ENCODE measurements at places on chromosomes 4 and X. TPM values are rescaled to one million over a fixed set of nuclear protein-coding genes. Genes with fewer than 3 reads are reported as not detected.

The H2BW2 gene
- total RNA-seq = not detected

The CCSER1 gene
- 2.3 TPM for total RNA-seq

The ALPK1 gene
- 2.5 TPM for total RNA-seq

The GASK1B gene
- total RNA-seq = 44.9 TPM

DNA sequence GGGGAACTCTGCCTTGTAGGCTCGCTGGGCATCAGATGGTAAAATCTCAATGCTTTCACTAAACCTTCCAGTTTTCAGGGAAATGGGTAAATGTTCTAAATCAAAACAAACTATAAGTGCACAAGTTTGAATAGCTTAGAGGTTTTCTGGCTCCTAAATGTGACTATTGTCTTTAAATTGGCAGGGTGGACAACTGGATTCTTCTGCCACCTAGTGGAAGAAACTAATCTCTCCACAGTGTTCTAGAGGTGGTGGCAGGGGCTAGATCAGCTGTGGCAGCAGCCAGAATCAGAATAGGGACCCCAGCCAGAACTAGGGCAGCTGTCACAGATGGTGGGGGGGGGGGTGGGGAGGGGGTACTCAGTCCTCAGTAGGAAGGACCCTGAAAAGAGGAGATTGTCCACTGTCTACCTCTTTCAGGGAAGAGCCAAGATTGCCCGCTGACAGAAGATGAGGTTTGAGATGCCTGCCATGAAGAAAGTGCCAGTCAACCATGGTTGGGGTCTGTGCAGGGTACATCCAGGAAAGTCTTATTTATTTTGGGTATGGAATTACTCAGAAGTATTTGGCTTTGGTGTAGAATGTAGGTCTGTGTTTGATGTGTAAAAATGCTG, 201.4 kb downstream of the CCNG2 start:
- DNase-seq = peak; percentile 22

- DNase-seq = no peak
Measured at GRCh38 chr4:20408611-20409010, 156.9 kb downstream of the SLIT2 start.

- DNase-seq = no peak
Measured at GRCh38 chr4:15740764-15741404, 37.2 kb upstream of the CD38 start.

- DNase-seq = no peak
Measured at GRCh38 chr4:73976716-73977115, 5.1 kb downstream of the PF4 start.

- DNase-seq = no peak
Measured at GRCh38 chr4:144289667-144290428, 149.3 kb upstream of the GYPA start.

DNA sequence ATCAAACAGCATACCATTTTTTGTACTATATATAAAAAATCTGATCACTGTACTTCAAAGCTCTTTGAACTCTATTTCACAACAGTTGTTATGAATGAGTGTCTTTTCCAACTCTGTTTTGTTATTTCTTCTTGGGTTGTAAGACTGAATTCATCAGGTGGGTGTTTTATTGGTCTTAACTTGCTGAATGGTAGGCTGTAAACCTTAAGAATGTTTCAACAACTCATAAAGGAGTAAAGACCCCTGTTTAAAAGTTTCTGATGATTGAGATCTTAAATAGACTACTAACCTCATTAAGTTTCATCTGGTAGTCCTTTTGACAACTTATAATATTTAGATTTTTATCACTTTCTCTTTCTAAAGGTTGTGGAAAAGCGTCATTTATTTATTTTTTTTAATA, 18.4 kb upstream of the STAG2 start:
- DNase-seq = no peak

DNA sequence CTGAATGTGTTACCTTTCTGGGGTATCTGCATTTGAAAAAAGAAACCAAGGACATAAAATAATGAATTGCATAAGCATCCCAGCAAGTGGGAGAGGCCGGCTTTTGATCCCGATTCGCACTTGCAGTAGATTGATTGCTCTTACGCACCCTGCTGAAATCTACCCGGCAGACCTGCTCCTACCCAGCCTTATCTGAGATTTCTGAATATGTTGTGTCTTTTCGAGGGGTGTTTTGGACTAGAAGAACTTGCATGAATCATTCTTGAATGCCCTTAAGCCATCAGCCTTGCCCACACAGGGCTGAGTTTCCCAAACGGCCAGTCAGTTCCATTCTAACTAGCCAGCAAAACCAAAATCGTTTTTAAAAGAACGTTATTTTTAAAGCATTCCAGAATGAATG, 174.4 kb upstream of the BCOR start:
- no peak for DNase-seq

DNA sequence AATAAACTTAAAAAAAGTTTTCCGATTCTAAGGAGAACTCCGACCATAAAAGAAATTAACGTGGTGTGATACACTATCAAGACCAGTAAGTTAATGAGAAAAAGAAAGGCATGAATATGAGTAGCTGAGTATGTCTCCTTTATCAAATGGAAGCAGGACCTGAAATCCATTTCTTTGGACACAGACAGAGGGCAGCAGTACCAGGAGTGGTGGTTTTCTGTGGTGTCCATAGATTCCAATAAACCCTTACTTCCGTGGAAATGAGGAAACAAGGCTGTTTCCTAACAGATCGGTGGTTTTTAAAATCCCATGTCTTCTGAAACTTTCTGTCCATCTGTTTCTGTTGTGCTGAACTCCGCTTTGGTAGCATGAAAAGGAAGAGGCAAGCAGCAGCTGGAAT, 128.5 kb upstream of the TSPAN5 start:
- DNase-seq = no peak

DNA sequence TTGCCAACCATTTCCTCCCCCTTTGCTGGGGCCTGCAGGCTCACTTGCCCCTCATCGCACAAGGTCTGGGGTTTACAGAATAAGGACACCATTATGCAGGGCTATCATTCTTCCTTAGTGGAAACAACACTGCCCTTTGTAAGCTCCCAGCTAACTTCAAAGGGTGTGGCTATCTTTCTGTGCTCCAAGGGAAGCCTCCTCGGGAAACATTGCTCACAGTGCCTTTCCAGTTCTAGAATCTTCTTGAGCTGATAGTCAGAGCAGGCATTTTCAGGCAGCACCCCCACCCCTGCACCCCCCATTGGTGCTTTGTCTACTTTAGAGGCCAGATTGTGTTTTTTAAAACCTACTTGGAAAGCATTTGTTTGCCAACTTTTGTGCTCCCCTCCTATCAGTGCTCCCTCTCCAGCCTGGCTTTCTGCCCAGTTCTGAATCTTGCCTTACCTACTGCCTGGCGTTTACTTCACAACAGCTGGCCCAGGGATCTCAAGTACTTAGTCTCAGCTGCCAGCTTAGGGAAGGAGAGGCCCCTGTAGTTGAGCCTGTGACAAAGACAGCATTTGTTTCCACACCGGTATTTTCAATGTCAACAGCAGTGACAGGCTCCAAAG, 53.5 kb downstream of the PLAC1 start:
- DNase-seq = no peak

- DNase-seq = no peak
Measured at GRCh38 chr4:69910016-69910782, 20.7 kb upstream of the CSN1S1 start.

- DNase-seq = no peak
Measured at GRCh38 chr4:113008716-113009115, 40.7 kb upstream of the ANK2 start.

GRCh38 chr4:85370400-85371032, 104.4 kb upstream of the ARHGAP24 start:
- DNase-seq = peak; percentile 25

GRCh38 chr4:45580334-45580733, 543.5 kb downstream of the GABRG1 start:
- DNase-seq = no peak

- no peak for DNase-seq
Measured at GRCh38 chrX:50910685-50911176, at the start of gene BMP15. Gene BMP15, plus strand, starts transcription at chrX:50910735. Its CDS starts 49 bp downstream, at chrX:50910784.

- no peak for DNase-seq
Measured at GRCh38 chr4:24770032-24770584, 25.3 kb upstream of the SOD3 start.

- DNase-seq = no peak
Measured at GRCh38 chr4:95107004-95107403, 349.2 kb downstream of the BMPR1B start.

GRCh38 chr4:89860971-89861370, 24.0 kb upstream of the SNCA start:
- DNase-seq = no peak

GRCh38 chr4:118962540-118962939, 73.9 kb downstream of the SYNPO2 start:
- no peak for DNase-seq

- no peak for DNase-seq
Measured at GRCh38 chr4:10810411-10810810, 125.8 kb upstream of the CLNK start.

All from Caki2 (cell line).